Gastrocnemius medialis (tissue), 4 donors: ENCODE measurements at places on chromosomes 11 and 22.

DNA sequence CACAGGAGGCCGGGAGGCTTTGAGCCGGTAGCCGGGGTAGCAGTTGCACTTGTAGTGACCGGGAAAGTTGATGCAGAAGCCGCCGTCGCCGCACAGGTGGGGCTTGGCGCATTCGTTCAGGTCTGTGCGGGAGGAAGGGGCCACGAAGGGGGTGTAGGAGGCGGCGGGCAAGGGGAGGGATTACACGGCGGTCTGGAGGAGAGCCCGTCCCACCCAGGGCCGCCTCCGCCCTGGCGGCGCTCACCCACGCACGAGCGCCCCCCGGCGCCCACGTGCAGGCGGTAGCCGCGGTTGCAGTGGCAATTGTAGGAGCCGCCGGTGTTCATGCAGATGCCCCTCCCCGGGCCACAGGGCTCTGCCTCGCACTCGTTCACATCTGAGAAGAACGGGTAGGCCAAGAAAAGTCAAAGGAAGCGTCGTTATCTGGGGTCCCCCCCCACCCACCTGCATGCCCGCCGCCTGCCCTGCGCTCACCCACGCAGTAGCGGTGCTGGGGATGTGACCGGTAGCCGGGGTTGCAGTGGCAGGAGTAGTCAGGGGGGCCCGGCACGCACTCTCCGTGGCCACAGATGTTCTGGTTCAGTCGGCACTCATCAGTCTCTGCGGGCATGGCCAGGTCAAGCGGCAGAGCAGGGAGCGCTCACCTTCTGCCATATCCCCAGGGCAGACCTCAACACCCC lies 10.6 kb downstream of the LTBP3 start:
- DNase-seq, result no peak

GRCh38 chr11:119363851-119364590 lies 17.5 kb downstream of the USP2 start:
- no peak for DNase-seq

- DNase-seq, result no peak
Measured at GRCh38 chr11:117440258-117440657, 112.6 kb downstream of the CEP164 start.

GRCh38 chr22:24271386-24271854 lies 789 bp downstream of the SPECC1L start:
- DNase-seq, result no peak

GRCh38 chr22:25749420-25750169 lies 7.6 kb downstream of the MYO18B start:
- DNase-seq, result peak; percentile 56

GRCh38 chr11:124123622-124124021 lies 8.4 kb downstream of the VWA5A start:
- DNase-seq, result no peak

DNA sequence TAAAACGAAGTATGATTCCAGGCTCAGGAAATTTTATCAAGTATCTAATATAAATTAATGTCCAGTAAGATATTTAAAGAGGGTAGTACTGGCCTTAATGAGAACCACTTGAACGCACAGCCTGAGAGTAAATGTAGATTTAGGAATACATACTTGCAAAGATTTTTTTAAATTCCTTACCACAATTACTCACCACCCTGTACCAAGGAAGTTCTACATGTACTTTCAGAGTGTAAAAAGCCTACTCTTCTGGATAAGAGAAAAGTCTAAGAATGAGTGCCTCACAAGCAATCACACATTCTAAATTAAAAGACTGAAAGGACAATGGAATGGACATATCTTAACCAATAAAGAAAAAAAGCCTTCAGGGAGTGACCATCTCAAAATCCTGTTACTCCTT lies 697.4 kb downstream of the DLG2 start:
- DNase-seq, result no peak

DNA sequence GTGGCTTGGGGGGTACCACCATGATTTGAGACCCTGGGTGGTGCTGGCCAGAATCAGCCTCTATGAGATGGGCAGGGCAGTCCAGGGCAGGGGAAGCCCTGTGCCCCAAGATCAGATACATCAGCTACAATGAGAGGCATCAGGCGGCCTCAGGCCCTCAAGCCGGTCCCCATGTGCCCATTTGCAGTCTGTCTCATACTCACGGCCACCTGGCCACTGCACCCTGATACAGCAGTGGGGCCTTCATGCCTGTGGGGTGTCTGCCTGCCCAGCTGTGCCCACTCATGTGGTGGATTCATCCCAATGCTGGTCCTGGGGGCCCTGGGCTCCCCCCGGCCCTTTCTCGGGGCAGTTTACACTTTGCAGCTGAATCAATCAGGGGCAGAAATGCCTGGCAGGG lies 42.4 kb upstream of the KCNQ1OT1 start:
- no peak for DNase-seq

DNA sequence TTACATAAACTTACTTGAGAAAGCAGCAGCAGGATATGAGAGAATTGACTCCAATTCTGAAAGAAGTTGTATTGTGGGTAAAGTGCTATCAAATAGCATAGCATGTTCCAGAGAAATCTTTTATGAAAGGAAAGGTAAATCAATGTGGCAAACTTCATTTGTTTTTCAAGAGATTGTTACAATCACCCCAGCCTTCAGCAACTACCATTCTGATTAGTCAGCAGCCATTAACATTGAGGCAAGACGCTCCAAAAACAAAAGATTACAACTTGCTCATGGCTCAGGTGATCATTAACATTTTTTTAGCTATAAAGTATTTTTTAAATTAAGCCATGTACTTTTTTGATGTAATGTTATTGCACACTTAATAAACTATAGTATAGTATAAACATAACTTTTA lies 357.2 kb downstream of the TMEM135 start:
- DNase-seq, result no peak

DNA sequence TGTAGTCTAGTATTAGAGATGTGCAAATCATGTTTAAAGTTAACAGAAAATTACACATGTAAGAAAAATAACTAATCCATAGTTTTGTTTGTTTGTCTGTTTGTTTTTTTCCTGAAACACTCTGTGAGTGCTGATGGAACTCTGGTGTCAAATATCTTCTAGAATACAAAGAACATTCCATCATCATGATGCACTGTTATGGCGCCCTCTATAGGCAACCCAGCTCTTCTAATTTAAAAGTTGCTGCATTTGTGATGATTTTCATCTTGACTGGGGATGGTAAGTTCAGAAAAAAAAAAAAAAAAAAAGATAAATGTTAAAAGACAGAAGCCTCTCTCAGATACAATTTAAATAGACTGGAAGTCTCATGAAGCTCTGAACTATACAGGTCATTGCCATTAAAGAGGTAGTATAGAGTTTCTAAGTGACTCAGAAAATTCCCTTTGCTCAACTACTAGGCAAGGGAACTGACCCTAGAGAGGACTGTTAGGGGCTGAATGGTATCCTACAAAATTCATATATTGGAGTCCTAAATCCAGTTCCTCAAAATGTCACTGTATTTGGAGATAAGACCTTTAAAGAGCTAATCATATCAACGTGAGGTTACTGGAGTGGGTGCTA lies 597.2 kb upstream of the ANO3 start:
- no peak for DNase-seq

DNA sequence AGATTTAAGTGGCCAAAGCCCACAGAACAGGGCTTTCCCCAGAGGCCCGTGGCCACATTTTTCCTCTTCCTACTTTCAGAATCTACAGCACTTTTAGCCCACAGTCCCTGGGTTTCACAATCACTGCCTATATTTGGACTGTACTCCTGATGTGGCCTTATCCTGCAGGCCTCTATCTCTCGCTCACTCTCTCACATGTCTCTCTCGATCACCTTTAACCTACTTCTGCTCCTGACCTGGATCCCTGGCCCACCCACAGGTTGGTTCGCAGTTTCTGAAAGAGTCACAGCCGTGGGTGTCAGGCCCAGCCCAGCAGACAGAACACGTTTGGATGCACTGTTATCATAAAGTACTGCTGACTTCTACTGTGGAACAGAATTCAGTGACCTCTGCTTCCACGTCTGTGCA lies 55.5 kb downstream of the LARGE1 start:
- no peak for DNase-seq

DNA sequence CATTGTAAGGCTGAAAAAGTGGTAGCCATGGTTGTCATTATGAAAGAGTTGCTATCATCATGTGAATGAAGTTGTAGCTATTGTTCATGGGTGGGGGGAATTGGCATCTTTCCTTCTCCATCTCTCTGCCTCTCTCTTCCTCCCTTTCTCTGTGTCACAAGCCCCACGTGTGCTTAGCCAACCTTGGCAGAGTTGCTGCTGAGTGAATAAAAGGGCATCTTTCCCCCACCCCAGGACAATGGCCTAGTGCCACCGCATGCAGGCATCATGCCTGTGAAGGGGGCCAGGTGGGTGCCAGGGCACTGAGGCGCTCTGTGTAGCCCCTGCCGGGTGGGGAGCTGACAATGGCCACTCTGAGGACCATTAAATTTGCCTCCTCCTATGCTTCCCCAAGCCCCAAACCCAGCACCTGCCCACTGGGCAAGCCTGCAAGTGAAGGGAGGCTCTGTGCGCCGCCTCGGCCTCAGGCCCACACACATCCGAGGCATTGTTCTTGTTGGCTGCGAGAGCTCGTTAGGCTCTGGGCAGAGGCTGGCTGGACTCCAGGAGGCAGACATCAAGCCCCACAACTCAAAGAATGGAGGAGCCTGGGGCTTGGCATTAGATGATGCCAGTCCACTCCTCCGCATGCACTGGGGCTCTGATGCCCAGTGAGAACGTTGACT lies 103.9 kb downstream of the SEZ6L start:
- no peak for DNase-seq

- DNase-seq, result no peak
Measured at GRCh38 chr11:37948258-37948657, 1350.2 kb upstream of the RAG2 start.

- DNase-seq, result no peak
Measured at GRCh38 chr11:1256257-1257045, 33.6 kb downstream of the MUC5B start.

- no peak for DNase-seq
Measured at GRCh38 chr11:117588166-117588810, 208.7 kb downstream of the DSCAML1 start.

DNA sequence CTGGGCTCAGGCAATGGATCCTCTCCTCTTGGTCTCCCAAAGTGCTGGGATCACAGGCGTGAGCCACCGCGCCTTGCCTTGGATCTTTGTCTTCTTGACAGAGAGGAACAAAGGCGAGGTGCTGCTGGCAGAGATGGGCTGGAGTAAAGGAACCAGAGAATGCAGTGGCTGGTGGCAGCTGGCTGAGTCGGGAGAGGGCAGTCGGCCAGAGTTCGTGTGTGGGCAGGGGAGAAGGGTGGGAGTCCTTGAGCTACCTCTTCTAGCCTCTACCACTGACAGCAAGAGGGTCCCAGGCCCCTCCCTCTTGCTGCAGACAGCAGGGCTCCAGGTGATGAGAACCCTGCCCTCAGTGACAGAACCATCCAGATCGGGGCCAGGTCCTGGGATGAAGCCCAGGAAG lies 86.2 kb upstream of the LINC01488 start:
- DNase-seq, result no peak
